ENCODE measurements at places on chromosomes 4 and X.

DNA sequence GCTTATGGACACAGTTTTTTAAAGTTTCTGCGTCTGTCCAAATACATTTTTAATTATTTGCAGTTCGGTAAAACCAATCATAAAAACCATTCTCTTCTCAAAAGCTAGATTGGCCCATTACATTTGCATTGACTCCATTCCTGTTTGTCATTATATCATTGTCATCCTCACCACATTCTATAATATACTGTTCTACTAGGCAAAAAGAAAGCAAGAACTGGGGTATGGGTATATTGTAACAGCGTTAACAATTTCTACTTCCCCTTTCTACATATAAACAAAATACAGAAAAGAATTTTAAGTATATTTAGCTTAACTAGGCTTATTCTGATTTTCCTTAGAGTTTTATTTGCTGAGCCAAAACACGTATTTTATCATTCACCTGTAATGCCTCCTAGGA is 91.8 kb downstream of the RAP1GDS1 start:
- DNase-seq, result peak; percentile 45

DNA sequence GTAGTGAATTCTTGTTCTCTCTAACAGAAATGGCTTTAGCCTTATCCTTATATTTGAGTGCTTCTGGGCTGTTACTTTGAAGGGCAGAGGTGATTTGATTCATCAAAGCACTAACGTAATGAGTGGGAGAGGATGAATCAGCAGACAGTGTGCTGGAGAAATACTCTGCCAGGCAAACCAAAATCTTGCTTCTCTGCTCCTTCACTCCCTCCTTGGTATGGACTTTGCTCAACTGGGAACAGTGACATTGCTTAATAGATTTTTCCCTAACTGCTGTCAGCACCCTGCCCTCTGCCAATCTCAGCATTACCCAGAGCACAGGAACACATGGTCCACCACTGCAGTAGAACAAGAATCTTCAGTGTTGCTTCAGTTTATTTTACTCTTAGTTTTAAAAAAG is 56.0 kb downstream of the PDLIM5 start:
- peak; percentile 78 for DNase-seq

GRCh38 chr4:177376024-177376423 is 66.2 kb downstream of the AGA start:
- no peak for DNase-seq

DNA sequence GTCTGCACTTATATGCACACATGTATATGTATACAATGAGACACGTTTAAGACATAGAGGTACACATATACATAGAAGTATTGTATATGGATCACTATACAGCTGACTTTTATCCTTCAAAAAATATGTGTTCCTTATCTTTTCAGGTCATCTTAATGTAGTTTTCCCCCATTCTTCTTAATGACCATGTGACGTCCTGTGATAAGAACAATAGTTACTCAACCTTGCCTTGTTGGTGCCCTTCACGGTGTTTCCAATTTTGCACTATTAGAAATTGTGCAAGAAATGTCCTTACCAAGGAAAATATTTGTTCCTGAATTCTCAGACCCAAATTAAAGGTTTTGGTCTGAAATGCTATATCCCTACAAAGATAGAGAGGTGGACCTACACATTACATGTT is 1.0 kb upstream of the PPBP start:
- no peak for DNase-seq

- no peak for DNase-seq
Measured at GRCh38 chrX:867966-868647, 237.5 kb downstream of the SHOX start.

GRCh38 chrX:53445977-53446376 is 11.8 kb upstream of the HSD17B10 start:
- DNase-seq, result peak; percentile 70

DNA sequence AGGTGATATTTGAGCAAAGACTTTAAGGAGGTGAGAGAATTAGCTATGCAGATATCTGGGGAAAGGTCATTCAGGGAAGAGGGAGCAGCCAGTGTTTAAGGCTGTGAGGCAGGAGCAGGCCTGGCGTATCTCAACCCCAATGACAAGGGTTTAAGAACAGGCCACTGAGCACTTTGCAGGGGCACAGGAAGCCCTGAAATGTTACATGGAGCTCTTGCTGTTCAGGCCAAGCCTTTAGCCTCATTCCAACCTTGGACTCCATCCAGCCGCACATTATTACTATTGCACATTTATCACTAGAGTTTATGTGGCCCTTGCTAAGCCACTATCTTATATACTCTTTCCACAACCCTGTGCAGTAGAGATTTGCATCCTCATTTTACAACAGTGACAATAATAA is 114.0 kb downstream of the EFNB1 start:
- no peak for DNase-seq

- DNase-seq, result no peak
Measured at GRCh38 chrX:68332201-68332731, 101.0 kb downstream of the OPHN1 start.

GRCh38 chr4:3250438-3250955 is 1.5 kb downstream of the MSANTD1 start:
- DNase-seq, result no peak

GRCh38 chr4:8393593-8394038 is 46.9 kb downstream of the ACOX3 start:
- DNase-seq, result peak; percentile 26

GRCh38 chr4:183832776-183833450 is 72.2 kb upstream of the STOX2 start:
- peak; percentile 75 for DNase-seq

DNA sequence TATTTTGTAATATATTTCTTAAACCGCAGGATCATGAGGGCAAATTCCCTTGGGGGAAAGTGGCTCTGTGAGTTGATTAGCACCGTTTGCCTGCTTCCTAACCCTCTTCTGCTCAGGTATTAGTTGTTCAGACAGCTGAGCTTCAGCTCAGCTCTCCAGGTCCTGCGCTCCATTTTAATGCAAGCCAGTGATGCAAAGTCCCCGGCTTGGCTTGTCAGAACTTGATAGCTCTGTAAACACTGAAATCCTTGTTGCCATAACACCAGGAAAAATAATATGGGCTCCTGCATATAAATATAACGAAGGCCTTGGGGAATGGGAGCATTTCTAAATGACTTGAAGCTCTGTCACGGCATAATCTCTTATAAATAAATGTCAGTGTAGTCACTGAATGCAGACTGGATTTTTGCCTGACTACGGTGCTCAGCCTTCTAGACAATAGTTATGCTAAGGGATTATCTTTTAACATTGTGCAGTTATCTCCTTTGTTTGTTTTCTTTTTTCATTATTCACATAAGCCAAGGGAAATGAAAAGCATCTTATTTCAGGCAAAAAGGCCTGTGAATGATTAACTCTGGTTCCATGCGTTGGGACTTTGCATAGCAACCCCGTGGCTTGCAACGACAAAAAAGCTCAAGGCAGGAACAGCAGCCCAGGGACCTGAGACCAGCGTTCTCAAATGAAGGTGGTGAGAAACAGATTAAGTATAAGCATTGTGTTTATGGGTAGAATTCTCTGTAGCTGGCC is 253.2 kb downstream of the SPRY1 start:
- DNase-seq, result no peak

DNA sequence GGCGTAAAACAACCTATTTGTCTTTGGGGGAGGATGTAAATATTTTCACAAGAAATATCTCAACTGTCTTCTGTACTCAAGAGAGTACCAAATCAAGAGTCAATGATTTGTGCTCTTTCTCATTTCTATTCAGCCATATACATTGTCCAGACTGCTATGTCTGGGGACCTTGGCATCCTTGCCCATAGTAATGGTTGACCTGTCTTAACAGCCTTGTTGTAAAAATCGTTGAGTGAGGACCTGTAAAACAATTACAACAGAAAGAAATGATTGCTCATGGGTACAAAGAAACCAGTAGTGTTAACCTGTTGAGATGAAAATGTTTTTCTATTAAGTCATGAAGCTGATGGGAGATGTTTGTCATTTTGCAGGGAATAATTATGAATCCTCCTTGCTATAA is 56.6 kb downstream of the LNX1 start:
- DNase-seq, result no peak

DNA sequence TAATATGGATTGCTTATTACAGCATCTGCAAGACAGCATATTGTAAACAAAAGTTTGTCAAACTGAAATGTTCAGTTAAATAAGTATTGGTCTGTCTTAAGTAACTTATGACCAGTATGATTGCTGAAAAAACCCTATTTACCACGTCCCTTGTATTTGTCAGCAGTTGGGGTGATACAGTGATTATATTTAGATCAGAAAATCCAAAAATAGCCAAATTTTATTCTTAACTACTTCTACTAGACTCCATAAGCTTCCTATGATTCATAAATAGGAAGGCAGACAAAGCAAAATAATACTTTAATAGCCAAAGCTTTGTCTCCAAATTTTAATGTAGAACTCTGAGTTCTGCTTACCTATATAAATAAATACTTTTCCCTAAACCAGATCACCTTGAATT is 45.3 kb downstream of the TBCK start:
- no peak for DNase-seq

DNA sequence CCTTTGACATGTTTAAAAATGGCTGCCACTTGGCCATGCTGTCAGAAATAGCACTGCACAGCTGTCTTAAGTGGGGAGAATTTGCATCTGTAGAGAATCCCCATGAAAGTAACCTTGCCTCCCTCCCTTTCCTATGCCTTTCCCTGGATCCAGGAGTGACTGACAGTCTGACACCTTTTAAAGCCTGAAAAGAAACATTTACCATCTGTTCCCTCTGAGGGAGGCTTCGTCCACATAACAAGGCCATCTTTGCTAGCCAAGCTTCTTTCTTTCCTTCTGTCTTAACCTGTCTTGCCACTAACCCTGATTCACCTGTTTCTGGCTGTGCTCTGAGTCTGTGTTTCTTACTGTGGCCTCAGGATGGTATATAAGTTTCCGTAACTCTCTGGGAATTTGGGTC is 21.3 kb upstream of the AADAT start:
- DNase-seq, result no peak

Measured in suppressor macrophage treated with lipopolysaccharide for 1 hour (primary cell).